SK-MEL-5 (cell line): ENCODE measurements at places on chromosomes 16 and 17.

- no peak for DNase-seq
Observed at GRCh38 chr17:79001190-79002020, 8.2 kb downstream of the CANT1 start.

GRCh38 chr16:9837481-9837880, 344.7 kb downstream of the GRIN2A start:
- DNase-seq, result no peak

GRCh38 chr16:85861095-85861825, 37.7 kb upstream of the IRF8 start:
- DNase-seq, result no peak

- no peak for DNase-seq
Observed at GRCh38 chr16:69064764-69065313, 40.6 kb upstream of the HAS3 start.

DNA sequence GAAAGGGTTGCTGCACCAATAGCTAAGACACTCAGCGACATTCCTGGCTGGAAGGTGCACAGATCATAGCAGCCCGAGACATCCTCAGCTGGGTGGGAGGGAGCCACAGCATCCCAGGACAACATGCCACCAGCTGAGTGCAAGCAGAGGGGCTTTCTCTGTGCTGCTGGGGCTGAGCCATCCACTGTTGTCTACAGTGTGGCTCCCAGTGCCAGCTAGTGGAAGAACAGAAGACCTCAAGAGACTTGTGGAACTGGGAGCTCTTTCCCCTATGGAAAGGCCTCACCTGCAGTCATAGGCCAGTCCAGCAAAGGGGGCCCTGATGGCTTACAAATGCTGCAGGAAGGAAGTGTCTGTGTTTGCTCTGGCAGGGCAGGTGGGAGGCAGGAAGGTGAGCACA, 131.0 kb downstream of the C16orf78 start:
- no peak for DNase-seq

- DNase-seq, result no peak
Observed at GRCh38 chr17:9837551-9838471, 12.1 kb downstream of the GLP2R start.

DNA sequence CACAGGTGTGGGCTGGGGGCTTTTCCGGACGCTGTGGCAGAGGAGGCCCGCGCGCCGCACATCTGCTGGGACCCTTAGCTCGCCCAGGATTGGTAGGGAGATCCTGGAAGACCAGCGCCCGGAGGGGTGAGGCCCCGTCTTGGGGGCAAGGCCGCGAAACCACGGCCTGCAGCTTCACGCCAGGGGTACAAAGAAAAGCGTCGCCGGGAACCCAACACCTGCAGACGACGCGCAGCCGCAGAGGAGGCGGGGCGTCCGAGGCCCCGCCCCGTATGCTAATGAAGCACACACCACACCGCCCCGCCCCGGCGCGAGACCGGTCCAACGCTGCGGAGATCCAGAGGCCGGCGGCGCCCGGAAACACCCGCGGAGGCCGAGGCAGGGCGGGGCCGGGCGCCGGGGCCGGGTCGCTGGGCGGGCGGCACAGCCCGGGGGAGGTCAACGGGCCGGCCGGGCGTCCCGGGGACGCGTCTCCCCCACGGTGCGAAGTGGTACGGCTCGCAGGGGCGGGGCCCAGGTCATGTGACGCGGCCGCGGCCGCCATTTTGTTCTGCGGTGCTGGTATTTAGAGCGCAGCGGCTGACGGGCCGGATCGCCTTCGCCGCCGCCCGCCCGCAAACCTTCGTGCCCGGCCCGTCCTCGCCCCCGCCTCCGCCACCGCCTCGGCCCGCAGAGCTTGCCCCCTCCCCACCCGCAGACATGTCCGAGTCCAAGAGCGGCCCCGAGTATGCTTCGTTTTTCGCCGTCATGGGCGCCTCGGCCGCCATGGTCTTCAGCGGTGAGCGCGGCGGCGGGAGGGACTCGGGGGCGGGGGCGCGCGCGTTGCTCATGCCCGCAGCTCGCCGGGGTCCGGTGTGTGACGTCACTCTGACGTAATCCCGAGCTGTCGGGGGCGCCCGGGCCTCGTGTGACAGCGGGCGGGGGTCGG, at the start of gene ATP6V0C:
Gene ATP6V0C, plus strand, starts transcription at position 548 of the 928 bp plus-strand sequence. Its CDS starts 152 bp downstream, at position 700.
- peak; percentile 83 for DNase-seq

DNA sequence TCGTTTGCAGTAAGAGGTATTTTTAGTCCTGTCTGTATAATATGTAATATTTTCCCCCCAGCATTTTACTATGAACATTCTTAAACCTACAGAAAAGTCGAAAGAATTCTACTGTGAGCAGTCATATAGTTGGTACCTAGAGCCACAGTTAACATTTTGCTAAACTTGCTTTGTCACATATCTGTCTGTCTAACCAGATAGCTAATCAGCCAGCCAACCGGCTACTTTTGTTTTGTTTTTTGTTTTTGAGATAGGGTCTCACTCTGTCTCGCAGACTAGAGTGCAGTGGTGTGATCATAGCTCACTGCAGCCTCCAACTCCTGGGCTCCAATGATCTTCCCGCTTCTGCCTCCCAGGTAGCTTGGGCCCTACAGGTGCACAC, 73.3 kb downstream of the ABCC1 start:
- no peak for DNase-seq
